T-cell (primary cell): ENCODE measurements at places on chromosomes 12 and 14.

GRCh38 chr12:42426746-42427145, 100.8 kb downstream of the PPHLN1 start:
- H3K36me3 ChIP-seq: peaks cover 13% of the 10 kb centered on the region
- H3K27ac ChIP-seq: no peak overlapping the region
- no peak for DNase-seq
- H3K27me3 ChIP-seq: no peaks in the 10 kb centered on the region
- no peak overlapping the region for H3K4me3 ChIP-seq
- H3K4me1 ChIP-seq: no peaks in the 10 kb centered on the region

GRCh38 chr12:62466018-62466593, 520 bp upstream of the MON2 start:
- H3K27me3 ChIP-seq: no peaks in the 10 kb centered on the region
- peak overlapping the region; percentile 91 for H3K27ac ChIP-seq
- H3K36me3 ChIP-seq: no peaks in the 10 kb centered on the region

GRCh38 chr14:67852926-67853604, 33.5 kb downstream of the RAD51B start:
- DNase-seq: no peak
- no peak overlapping the region for H3K4me3 ChIP-seq
- H3K36me3 ChIP-seq: no peaks in the 10 kb centered on the region

GRCh38 chr14:21543521-21543960, 17.4 kb upstream of the SALL2 start:
- H3K27me3 ChIP-seq: peaks cover 5% of the 10 kb centered on the region
- no peak for DNase-seq
- no peak overlapping the region for H3K4me3 ChIP-seq
- H3K27ac ChIP-seq: no peak overlapping the region
- H3K36me3 ChIP-seq: no peaks in the 10 kb centered on the region

DNA sequence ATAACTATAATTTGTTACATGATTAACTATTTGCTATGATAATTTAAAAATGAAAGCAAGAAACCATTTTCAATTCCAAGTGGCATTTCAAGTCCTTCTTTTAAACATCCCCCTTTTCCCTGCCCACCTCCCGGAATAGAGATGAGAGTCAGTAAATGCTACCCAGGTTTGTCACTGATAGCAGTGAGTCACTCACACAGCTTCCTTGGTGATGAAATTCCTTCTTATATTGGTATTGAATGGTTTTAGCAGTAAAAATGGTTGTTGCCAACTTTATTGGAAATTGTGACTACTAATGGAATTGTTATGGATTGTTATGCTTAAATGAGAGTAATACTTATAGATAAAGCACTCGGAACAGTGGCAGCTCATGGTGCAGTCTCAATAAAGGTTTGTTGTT, 90.5 kb downstream of the PPM1A start:
- no peaks in the 10 kb centered on the region for H3K27me3 ChIP-seq
- no peaks in the 10 kb centered on the region for H3K36me3 ChIP-seq
- no peaks in the 10 kb centered on the region for H3K4me1 ChIP-seq
- no peak for DNase-seq
- H3K4me3 ChIP-seq: no peak overlapping the region

- no peaks in the 10 kb centered on the region for H3K4me1 ChIP-seq
- no peak for DNase-seq
- no peak overlapping the region for H3K27ac ChIP-seq
- no peaks in the 10 kb centered on the region for H3K27me3 ChIP-seq
Measured at GRCh38 chr14:36132826-36133225, 43.7 kb downstream of the PTCSC3 start.

- no peak for DNase-seq
- no peak overlapping the region for H3K4me3 ChIP-seq
Measured at GRCh38 chr12:124459852-124460645, 107.4 kb downstream of the NCOR2 start.

- H3K36me3 ChIP-seq: peaks cover 42% of the 10 kb centered on the region
- H3K4me3 ChIP-seq: no peak overlapping the region
- no peak overlapping the region for H3K27ac ChIP-seq
- no peaks in the 10 kb centered on the region for H3K27me3 ChIP-seq
- no peak for DNase-seq
Measured at GRCh38 chr12:119671070-119671469, 3.1 kb downstream of the PRKAB1 start.

DNA sequence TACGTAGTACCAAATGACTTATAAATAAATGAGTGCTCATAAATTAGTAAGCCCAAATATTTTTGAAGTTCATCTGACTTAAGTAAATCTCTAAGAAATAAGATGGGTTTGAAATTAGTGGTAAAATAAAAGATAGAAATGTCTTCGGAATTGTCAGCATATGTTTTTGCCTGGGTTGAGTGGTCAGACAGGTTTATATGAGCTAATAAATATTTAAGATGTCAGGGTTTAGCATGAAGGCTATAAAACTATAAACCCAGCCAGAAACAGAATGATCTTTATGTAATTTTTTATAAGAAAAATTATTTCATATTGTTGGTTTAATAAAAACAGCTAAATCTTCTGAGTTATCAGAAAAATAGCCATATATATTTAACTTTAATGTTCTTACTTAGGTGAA, 37.3 kb downstream of the JAG2 start:
- no peaks in the 10 kb centered on the region for H3K36me3 ChIP-seq
- no peaks in the 10 kb centered on the region for H3K4me1 ChIP-seq
- DNase-seq: no peak

DNA sequence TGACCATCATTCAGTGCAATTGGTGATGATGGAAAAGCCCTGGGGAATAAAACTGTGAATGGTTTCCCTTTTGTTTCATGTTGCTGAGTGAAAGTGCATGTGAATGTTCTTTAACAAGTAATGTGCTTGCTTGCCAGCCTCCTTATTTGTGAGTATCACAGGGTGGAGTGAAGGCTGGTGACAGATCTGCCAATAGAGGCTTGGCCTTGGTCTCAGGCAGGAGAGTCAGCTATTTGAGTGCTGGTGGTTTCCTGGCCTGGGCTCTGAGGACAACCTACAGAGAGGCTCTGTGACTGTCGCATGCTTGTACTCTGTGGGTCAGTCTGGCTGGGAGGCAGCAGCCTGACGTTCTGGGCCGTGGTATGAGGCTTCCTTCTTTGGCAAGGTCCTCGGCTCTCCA, 20.7 kb downstream of the KRT85 start:
- no peak overlapping the region for H3K27ac ChIP-seq
- no peaks in the 10 kb centered on the region for H3K36me3 ChIP-seq
- H3K4me3 ChIP-seq: no peak overlapping the region

GRCh38 chr12:75289753-75290152, 40.4 kb downstream of the CAPS2 start:
- H3K4me3 ChIP-seq: no peak overlapping the region
- no peaks in the 10 kb centered on the region for H3K27me3 ChIP-seq
- DNase-seq: no peak
- no peaks in the 10 kb centered on the region for H3K36me3 ChIP-seq
- no peaks in the 10 kb centered on the region for H3K4me1 ChIP-seq

DNA sequence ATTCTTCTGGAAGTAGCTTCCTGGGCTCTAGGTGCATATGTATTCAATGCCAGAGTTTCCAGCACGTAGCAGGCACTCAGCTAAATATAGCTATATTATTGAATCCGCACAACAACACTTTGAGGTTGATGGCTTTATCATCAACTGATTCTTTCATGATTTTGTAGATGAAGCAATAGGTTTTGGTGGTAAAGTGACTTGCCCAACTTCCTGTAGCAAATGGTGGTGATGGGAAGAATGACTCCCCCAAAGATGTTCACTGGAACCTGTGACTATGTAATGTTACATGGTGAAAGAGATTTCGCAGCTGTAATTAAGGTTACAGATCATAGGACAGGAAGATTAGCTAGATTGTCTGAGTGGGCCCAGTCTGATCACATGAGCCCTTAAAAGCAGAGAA, 3.2 kb downstream of the TDRD9 start:
- no peaks in the 10 kb centered on the region for H3K4me1 ChIP-seq
- H3K27me3 ChIP-seq: peaks cover 3% of the 10 kb centered on the region
- no peaks in the 10 kb centered on the region for H3K36me3 ChIP-seq
- no peak for DNase-seq
- H3K27ac ChIP-seq: no peak overlapping the region

DNA sequence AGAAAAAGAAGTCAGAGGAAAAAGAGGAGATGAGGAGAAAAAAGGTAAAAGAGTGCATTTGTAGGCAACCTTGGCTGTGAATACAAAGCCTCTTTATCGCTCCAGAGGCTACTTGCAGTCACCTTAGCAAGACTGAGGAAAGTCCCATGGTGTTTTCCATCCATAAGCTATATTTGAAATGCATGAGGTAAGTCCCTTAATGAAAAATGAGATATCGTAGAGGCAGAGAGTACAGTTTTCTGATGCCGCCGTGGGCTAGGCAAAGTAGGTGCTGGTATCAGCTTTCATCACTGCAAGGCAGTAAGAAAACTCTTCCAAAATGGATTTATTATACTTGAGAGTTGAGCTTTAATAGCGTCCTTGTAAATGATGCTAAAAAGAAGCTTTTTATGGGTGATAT, 186.8 kb downstream of the ASCL1 start:
- H3K4me3 ChIP-seq: no peak overlapping the region
- H3K4me1 ChIP-seq: no peaks in the 10 kb centered on the region
- no peaks in the 10 kb centered on the region for H3K27me3 ChIP-seq
- no peak overlapping the region for H3K27ac ChIP-seq
- DNase-seq: no peak
- no peaks in the 10 kb centered on the region for H3K36me3 ChIP-seq

DNA sequence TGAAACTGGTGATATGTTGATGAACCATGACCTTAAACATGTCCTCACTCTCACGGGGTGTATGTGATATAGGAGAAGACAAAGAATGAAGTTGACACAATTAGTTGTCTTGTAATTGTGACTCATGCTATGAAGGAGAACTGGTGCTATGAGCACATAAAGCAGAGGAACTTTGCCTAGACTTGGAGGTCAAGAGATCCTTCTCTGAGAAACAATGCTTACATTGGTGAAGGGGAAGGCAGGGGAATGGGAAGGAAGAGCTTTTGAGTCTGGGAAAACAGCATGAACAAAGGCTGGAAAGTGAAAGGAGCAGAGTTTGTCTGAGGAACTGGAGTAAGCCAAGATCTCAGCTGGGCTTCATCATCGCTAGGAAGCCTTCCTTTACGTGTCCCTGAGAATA, 83.2 kb downstream of the MYRFL start:
- no peaks in the 10 kb centered on the region for H3K27me3 ChIP-seq
- H3K36me3 ChIP-seq: no peaks in the 10 kb centered on the region
- H3K27ac ChIP-seq: no peak overlapping the region
- no peak for DNase-seq
- no peak overlapping the region for H3K4me3 ChIP-seq
- no peaks in the 10 kb centered on the region for H3K4me1 ChIP-seq

DNA sequence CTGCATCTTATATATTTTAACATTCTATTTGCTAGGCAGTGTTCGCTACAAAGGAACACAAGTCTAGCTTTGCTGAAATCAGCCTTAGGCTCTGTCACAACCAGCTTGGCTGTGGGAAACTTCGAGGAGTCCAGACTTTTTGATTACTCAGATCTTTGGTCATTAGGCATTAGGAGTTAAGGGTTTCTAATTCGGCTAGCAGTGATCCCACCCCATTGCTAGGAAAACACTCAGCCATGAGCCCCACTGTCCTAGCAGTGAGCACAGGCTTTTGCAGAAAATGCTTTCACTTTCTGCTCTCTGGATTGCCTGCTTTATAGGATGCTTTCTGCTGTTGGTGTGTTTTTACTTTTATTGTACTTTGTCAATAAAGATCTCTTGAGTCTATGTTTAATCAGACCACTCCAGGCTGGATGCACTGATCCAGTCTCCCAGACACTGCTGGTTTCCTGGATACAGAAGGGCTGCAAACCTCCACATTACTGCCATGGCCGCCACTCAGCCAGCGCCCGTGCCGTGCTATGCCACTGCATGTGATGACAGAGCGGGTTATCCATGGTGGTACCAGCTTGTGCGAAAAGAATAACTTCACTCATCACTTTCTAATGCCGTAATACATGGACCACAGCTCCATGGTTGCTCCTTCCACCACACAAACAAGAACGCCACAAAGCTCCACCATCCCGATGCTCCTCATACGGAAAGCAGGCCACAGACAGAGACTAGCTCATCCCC, 41.0 kb upstream of the PYGL start:
- H3K4me3 ChIP-seq: no peak overlapping the region
- no peaks in the 10 kb centered on the region for H3K36me3 ChIP-seq
- H3K4me1 ChIP-seq: no peaks in the 10 kb centered on the region
- no peak for DNase-seq

GRCh38 chr12:15052691-15053090, 79.8 kb downstream of the PDE6H start:
- H3K36me3 ChIP-seq: no peaks in the 10 kb centered on the region
- no peaks in the 10 kb centered on the region for H3K27me3 ChIP-seq
- no peak overlapping the region for H3K4me3 ChIP-seq
- no peaks in the 10 kb centered on the region for H3K4me1 ChIP-seq

DNA sequence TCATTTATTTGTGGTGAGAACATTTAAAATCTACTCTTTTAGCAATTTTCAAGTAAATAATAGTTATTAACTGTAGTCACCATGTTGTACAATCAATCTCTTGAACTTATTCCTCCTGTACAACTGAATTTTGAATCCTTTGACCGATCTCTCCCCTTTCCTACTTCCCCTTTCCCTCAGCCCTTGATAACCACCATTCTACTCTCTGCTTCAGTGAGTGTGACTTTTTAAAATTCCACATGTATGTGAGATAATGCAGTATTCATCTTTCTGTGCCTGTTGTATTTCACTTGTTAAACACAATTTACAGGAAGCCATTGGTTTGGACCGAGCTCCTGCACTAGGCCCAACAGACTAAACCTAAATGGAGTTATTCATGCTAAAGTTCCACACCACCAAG, 458.9 kb upstream of the PDE3A start:
- no peaks in the 10 kb centered on the region for H3K27me3 ChIP-seq
- H3K4me3 ChIP-seq: no peak overlapping the region
- DNase-seq: no peak
- H3K4me1 ChIP-seq: no peaks in the 10 kb centered on the region
- no peak overlapping the region for H3K27ac ChIP-seq

DNA sequence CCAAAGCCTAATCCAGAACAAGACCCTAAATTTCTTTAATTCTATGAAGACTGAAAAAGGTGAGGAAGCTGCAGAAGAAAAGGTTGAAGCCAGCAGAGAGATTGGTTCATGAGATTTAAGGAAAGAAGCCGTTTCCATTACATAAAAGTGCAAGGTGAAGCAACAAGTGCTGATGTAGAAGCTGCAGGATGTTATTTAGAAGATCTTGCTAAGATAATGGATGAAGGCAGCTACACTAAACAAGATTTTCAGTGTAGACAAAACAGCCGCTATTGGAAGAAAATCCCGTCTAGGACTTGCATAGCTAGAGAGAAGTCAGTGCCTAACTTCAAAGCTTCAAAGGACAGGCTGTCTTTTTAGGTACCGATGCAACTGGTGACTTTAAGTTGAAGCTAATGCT, 65.4 kb upstream of the AMIGO2 start:
- no peak overlapping the region for H3K4me3 ChIP-seq
- no peak for DNase-seq
- H3K36me3 ChIP-seq: peaks cover 17% of the 10 kb centered on the region
- H3K27ac ChIP-seq: peak overlapping the region; percentile 15

- H3K4me1 ChIP-seq: no peaks in the 10 kb centered on the region
- no peak overlapping the region for H3K4me3 ChIP-seq
- DNase-seq: no peak
- H3K27me3 ChIP-seq: peaks cover 9% of the 10 kb centered on the region
- no peak overlapping the region for H3K27ac ChIP-seq
Measured at GRCh38 chr14:95597784-95598211, 62.9 kb downstream of the GLRX5 start.
